ENCODE measurements at places on chromosomes 12 and 14.
A peak's percentile ranks its signal among the peaks of the same experiment; 100 is the strongest.

GRCh38 chr12:131076296-131076695, 122.6 kb downstream of the ADGRD1 start:
- no peak for ATAC-seq

- ATAC-seq, result no peak
Observed at GRCh38 chr12:60394665-60395064, 798.8 kb downstream of the SLC16A7 start.

DNA sequence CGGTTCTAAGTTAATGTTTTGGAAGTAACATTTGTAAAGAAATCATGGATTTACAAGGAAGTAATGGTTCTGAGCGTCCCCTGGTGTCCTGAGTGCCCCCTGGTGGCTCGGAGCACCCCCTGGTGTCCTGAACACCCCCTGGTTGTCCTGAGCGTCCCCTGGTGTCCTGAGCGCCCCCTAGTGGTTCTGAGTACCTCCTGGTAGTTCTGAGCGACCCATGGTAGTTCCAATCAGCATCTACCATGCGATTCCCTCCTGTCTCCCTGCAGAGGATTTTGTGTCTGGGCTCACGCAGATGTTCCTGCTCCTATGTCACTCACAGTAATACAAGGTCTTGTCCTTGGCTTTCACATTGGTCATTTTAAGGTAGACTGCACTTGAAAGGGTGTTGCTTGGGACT, 1352.9 kb downstream of the TMEM121 start:
- ATAC-seq, result no peak

GRCh38 chr14:51862176-51862796, 1.9 kb downstream of the GNG2 start:
- peak; percentile 62 for ATAC-seq

DNA sequence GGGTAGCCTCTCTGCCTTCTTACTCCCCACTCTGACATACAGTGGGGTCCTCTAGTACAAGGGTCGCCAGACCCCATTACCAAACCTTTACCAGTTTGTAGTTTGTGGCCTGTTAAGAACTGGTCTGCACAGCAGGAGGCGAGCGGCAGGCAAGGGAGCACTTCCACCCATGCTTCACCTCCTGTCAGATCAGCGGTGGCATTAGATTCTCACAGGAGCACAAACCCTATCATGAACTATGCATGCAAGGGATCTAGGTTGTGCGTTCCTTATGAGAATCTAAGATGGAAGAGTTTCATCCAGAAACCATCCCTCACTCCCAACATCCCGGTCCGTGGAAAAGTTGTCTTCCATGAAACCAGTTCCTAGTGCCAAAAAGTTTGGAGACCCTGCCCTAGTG, 146.5 kb downstream of the HMGA2 start:
- ATAC-seq, result no peak

DNA sequence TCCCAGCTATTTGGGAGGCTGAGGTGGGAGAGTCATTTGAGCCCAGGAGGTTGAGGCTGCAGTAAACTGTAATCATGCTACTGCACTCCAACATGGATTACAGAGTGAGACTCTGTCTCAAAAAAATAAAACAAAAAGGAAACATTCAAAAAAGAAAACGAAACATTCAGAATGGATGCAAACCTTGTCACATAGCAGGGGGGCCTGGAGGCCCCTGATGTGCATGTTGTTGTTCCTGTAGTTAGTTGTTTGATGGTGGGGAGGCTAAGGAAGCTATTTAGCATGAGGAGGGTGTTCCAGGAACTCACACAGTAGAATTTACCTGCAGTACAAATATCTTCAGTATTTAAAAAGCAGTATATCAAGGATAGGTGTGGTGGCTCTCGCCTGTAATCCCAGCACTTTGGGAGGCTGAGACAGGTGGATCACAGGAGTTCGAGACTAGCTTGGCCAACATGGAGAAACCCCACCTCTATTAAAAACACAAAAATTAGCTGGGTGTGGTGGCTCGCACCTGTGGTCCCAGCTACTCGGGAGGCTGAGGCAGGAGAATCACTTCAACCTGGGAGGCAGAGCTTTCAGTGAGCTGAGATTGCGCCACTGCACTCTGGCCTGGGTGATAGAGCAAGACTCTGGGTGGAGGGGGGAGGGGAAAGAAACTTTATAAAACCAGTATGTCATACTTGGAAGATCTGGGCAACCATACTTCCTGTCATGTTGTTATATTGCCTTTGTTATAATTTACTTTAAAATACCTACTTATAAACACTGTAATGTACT, 17.6 kb upstream of the AEBP2 start:
- no peak for ATAC-seq

DNA sequence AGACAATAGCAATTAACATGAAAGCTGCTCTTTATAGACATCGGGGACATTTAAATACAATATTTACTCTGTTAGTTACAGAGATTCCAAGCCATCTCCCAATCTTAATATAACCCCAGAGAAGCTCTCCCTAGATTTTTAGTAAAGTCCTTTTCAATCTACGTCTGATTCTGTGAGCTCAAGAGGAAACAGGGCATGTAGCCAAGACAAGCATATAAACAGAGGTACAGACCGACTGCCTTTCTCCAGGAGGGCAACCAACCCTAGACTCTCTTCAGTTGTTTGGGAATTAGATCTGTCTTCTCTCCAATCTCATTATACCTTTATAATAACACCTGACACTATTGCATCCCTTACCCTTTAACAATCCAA, 57.4 kb downstream of the TMTC1 start:
- no peak for ATAC-seq

- ATAC-seq, result no peak
Observed at GRCh38 chr14:39974036-39974435, 541.8 kb upstream of the FBXO33 start.

DNA sequence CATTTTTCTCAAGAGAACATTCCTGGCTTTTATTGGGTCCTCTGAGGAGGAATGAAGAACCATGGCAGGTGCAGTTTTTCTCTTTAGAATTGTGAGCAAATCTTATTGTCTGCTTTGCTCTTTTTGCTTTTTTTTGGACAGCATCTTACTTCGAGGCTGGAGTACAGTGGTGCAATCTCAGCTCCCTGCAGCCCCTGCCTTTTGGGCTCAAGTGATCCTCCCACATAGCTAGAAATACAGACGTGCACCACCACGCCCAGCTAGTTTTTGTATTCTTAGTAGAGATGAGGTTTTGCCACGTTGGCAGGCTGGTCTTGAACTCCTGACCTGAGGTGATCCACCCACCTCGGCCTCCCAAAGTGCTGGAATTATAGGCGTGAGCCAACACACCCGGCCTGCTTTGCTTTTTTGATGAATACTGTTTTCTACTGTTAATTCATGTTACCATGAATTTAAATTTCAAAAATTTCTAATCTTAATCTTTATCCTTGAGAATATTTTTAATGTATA, 71.5 kb downstream of the POLR3B start:
- ATAC-seq, result no peak

GRCh38 chr12:25950329-25951115, 8.0 kb upstream of the RASSF8 start:
- no peak for ATAC-seq

GRCh38 chr14:100304825-100305323, 1.4 kb downstream of the SLC25A29 start:
- no peak for ATAC-seq

DNA sequence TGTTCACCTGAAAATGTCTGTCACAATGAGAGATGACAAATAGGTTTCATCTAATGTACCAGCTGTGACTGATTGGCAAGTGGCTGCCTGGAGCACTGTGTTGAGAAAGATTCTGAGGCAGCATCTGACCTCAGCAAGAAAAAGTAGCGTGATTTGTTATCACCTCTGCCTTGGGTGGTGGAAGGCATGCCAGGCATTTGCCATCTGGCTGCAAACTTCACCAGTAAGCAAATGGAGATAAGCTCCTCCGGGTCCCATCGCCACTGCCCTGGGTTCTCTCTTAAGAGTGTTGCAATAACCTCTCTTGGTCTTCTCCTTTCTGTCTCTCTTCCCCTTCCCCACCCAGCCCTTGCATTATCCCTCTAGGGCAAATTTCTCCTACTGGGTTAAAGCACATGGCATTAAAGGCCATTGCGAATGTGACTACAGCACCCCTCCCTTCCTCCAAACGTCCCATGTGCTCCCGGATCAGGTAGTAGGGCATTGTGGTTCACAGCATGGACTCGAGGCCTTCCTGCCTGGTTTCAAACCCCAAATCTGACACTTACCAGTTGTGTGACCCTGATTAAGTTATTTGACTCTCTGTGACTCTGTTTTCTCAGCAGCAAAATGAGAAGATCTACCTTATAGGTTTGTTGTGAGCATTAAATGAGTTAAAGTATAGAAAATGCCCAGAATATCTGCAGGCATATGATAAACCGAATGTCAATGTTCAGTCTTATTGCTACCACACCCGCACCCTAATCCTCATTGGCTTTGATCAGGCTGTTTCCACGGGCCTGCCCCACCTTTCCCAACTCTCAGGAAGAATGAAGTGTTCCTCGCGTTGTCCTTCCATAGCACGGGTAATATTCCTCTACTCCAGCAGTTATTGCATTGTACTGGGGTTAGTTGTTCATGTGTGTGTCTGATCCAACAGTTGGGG, 8.2 kb upstream of the LGALS3 start:
- no peak for ATAC-seq

GRCh38 chr12:110042264-110042663, 6.1 kb downstream of the C12orf76 start:
- ATAC-seq, result no peak

DNA sequence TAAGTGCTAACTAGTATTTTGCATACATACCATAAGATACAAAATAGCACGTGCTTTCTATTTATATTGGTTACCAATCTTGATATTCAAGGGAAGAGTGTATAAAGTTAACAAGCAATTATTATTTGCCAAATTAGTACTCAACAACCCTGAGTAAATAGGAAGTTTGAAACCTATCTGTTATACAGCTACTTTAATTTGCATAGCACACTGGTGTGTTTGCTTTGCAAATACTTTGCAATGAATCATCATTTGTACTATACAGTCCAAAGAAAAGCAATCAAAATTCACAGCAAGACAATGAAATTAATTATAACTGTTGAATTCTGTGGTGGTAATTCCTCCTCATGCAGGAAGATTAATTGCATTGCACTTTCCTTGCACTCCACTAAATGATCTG, 469.1 kb downstream of the PRKD1 start:
- no peak for ATAC-seq

DNA sequence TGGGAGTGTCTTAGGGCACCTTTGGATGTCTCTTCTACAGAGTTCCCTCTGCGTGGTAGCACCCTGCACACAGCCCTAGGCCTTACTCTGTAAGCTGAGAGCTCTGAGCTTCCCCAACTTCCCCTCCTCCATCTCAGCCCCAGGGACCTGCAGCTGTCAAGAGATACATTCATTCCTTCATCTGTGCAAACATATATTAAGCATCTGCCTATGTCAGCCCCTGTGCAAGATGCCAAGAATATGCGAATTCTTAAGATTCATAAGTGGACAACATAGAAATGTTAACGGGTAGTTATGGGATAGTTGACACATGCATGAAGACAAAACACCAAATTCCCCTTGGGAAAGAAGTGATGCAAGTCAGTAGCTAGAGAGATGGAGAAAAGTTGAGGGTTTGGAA, 190.8 kb downstream of the SLC41A2 start:
- no peak for ATAC-seq

DNA sequence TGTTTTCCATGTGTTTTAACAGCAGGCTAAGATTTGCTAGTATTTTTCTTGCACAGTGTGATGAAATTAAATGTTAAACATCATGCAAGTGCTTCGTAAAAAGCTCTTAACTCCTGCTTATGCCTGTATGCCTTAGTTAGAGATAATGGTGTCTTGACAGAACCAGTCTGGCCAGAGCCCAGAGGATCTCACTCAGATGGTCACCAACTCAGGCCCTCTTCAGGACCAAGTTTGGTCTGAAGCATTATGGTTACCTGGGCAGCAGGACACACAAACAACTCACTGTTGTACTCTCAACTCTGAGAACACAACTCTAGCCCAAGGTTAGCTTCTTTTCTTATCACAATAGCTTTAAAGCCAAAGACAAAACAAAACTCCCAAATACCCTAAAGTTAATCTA, 115.4 kb downstream of the KIF21A start:
- ATAC-seq, result no peak

GRCh38 chr14:68542346-68542745, 250.5 kb downstream of the ZFP36L1 start:
- ATAC-seq, result no peak

DNA sequence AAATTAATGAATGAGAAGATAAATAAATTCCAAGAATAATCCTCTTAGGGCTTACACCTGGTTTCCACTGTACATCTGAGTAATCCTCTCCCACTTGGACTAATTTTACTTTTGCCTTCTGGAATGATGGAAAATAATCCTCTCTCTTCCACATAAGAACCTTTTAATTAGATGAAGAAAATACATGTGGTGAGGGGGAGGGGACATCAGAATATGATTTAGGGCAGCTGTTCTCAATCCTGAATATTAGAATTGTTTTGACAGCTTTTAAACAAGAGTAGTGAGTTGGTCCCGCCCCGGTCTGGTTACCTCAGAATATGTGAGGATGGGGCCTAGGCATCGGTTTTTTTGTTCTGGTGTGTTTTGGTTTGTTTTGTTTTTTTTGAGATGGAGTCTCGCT, 51.5 kb downstream of the HECTD4 start:
- no peak for ATAC-seq
